ENCODE measurements at places on chromosomes 1 and 21. TPM values are rescaled to one million over a fixed set of nuclear protein-coding genes. Genes with fewer than 3 reads are reported as not detected.

KCNN3 gene
- 4.9 TPM for total RNA-seq

CAMSAP2 gene
- 112 TPM for total RNA-seq

KCNJ10 gene
- total RNA-seq = 5.9 TPM

CIART gene
- 1.7 TPM for total RNA-seq

F13B gene
- not detected for total RNA-seq

KCNA3 gene
- total RNA-seq = 20.2 TPM

MROH7 gene
- total RNA-seq = 0.25 TPM

SUSD4 gene
- total RNA-seq = 9.8 TPM

All from temporal lobe (tissue), 4 donors.